C1 segment of cervical spinal cord (tissue), 14 donors: ENCODE measurements at places on chromosomes 12 and 14.

GRCh38 chr12:25436206-25437030, 116.7 kb downstream of the LMNTD1 start:
- peak; percentile 12 for DNase-seq

- DNase-seq: no peak
Measured at GRCh38 chr12:4214877-4215228, 58.7 kb upstream of the CCND2 start.

DNA sequence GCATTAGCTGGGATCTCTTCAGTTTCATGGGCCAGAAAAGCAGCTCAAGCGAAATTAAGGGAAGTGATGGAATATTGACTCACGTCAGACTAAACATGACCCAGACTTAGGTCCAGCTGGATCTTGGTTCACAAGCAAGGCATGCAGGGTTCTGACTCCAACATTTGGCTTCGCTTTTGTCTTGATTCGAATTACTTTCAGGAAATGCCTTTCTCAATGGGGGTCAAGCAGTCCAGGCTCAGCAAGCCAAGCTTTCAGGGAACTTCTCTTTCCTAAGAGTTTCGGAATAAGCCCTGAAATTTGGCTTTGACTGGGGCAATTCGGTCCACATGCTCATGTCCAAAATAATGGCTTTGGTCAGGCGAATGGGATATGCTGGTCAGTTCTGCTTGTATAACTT, 678.7 kb upstream of the TMEM132C start:
- no peak for DNase-seq

GRCh38 chr12:41189395-41190251, 1.5 kb downstream of the PDZRN4 start:
- peak; percentile 24 for DNase-seq

DNA sequence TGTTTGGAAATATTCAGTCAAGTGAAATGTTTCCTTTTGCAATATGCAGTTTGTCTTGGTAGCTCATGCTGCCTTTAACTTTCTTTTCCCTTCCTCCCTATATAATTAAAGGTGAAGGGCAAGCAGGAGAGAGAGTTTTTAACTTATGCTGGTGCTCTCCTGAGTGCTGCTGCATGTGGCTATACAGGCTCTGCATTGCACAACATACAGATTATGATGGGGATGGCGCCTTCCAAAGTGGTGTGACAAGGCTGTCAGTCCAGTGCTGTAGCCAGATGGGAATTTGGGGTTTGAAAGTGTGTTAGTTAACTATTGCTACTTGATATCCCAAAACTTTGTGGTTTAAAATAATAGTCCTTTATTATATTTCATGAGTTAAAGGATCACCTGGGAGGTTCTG, 199.0 kb downstream of the ATP23 start:
- DNase-seq: no peak

GRCh38 chr14:75486318-75486717, 36.0 kb upstream of the BATF start:
- DNase-seq: no peak

GRCh38 chr14:99562856-99563748, 40.9 kb downstream of the CCDC85C start:
- DNase-seq: peak; percentile 64
